GM23248 (cell line): ENCODE measurements at places on chromosomes 5 and 9.

DNA sequence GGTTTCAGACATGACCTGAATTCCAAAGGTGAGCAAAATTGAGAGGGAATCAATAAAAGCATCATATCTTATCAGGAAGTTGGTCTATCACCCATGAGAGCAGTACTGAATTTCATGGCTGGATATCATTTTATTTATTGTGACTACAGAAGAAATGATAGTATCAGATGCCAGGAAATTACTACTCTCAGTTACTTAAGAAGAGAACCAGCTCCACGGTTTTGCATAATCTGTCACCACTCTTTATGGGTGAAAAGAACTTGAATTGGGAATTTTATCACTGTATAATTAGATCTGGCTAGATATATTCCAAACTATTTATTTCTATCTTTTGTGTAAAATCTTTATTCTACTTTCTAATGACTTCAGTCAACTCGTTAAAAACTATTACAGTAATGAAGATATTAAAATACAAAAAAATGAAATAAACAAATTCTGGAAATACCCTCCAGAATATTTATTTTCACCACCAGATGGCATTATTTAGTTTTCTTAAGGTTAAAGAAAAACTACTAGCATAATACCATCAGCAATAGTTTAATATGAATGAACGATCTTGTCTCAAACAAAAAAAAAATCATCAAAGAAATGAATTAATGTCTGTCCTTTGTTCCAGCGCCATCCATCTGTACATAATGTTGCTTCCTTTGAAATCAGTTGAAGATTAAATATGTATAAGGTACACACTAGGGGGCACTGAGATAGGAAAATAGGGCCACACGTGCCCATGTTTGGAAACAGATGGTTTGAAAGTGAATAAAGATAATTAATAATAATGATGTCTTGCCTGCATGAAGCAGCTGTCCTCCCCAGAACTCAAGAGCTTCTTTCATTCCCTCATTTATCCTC lies 84.7 kb upstream of the SLCO6A1 start:
- DNase-seq = peak; percentile 42

DNA sequence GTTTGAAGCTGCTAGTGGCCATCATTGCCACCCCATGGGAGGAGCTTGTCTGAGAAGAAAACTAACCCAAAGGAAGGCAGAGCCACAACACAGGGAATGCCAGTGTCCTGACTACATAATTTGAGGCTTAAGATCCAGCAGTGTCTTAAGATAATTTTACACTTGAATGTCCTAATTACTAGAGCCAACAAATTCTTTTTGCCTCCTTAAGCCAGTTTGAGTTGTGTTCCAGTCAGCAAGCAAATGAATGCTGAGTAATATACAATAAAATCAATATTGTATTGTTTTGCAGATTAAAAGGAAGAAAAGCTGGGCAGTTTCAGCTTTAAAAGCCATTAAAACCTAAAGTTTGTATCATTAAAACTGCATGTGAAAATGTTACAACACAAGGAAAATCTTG lies 13.9 kb downstream of the HTR4 start:
- DNase-seq = no peak

DNA sequence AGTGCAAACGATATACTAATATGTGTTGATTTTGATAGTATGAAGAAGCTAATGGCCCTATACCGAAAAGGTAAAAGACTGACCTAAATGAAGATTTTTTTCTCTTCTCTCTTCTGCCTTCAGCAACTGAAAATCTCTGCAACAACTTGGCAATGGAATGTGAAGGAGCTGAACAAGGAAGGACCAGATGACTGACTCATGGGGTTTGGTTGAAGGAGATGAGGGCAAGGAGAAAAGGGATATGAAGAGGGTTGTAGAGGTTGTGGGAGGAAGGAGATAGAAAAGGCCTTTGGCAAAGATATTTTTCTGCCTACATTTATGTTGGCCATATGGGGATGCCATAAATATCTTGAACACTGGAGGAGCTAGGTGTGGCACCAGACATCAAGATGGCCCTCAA lies 129.7 kb upstream of the CHD1 start:
- DNase-seq = peak; percentile 51

DNA sequence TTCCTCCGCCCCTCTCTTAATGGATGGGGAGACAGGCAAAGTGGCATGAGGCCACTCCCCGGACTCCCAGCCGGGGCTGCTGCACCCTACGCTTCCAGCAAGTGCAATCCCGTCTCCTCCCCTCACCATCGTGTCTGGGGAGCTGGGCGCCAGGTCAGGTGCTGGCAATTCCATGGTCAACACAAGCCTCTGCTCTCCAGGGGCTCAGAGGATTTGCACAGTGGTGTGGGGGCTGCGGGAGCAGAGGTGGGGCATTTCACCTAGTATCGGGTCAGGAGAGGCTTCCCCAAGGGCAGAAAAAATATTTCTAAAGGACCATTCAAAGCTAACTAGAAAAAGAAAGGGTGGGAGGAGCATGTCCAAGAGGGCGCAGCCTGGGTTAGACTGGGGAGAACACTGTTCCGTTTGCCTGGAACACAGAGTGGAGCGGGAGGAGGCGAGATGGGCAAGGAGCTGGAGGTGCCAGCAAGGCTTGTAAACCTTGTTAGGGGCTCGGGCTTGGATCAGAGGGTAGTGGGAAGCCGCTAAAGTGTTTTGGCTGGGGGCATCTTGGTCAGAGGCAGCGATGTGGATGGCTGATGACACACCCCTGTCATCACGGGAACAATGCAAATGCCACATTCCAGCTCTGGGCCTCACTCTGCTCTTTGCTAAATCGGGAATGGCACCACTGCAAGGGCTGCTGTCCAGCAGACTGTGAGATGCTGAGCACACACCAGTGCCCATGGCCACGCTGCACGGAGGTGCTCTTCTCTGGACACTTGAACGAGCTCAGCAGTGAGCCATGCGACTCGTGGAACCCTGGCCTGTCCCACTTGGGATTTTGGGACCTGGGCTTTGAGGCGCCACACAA lies 191.7 kb downstream of the CDK5RAP2 start:
- DNase-seq = no peak

- DNase-seq = no peak
These were observed 579 bp upstream of the ASTN2 start for GRCh38 chr9:117415358-117415914.

DNA sequence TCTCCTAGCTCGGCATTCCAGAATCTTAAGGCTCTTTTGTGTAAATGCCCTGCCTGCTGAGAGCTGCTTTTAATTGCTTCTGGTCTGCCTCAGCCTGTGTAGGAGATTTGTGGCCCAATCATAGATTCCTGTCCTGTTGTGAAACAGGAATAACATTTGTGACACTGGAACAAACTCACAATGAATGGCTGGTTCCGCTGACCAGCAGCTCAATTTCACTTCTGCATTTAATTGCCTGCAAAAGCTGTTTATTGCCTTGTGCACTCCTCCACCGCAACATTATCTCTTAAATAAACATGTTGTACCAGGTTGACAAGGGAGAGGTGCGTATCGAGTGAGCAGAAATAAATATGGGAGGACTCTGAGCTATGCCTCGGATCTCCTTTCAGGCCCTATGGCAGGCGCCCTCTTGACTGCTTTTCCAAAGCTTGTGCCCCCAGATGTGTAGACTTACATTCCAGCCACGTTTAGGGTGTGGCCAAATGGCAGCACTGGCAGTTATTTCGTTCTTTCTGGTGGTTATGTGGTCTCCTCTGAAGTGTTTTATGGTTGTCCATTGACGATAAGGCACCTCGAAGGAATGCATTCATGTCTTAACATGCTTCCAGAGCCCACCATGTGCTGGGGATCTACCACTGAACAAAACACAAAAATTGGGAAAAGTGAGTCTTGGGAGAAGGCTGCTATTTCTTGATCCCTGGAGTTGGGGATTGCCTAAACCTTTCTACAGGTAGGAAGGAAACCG lies 58.1 kb downstream of the DMRT1 start:
- no peak for DNase-seq

DNA sequence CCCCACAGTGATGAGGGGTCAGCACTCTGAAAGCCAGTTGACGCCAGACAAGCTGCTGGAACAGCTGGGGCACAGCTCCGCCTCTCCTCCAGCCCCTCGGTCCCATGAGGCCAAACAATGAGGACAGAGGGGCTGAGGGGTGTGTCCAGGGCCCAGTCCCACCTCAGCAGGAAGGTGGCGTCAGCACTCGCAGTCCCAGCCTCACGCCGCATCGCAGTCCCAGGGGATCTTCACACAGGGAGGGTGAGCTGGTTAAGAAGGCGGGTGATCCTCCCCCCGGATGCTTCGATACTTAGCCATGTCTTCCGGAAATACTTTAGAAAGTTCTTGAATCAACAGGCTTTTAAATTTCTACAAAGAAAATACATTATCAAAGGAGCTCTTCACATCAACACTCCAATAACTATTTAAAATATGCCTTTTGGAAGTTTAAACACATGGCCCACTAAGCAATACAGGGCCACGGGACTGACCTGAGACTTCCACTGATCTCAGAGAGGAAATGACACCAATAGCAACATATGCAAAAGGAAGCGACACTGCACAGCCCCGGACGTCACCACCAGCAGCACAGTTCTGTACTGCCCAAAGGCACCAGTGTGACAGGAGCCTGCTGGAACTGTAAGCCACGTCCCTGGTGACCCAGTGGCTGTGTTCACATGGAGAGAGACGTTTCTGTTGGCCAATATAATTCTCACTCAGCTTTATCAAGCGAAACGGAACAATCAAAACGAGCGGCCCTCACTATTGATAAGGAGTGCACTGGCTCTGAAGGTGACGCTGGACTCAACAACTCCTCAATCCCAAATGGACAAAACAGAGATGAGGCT lies 5.9 kb downstream of the MED10 start:
- DNase-seq = no peak

- DNase-seq = no peak
These were observed 131.2 kb upstream of the LPCAT1 start for GRCh38 chr5:1654786-1655495.

DNA sequence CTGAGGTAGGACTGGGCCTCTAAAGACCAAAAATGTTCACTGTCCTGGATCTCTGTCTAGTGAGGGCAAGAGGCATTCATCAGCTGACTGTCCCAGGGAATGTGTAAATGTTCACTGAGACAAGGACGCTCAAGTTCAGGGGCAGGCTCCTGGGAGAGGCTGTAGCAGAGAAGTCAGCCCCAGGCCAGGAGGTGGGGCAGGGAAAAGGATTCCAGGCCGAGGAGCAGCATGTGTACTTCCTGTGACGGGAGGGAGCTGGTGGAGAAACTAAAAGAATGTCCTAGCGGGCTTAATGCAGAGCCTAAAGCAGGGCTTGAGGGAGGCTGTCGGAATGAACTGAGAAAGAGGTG lies 205.8 kb downstream of the GABBR2 start:
- peak; percentile 83 for DNase-seq

DNA sequence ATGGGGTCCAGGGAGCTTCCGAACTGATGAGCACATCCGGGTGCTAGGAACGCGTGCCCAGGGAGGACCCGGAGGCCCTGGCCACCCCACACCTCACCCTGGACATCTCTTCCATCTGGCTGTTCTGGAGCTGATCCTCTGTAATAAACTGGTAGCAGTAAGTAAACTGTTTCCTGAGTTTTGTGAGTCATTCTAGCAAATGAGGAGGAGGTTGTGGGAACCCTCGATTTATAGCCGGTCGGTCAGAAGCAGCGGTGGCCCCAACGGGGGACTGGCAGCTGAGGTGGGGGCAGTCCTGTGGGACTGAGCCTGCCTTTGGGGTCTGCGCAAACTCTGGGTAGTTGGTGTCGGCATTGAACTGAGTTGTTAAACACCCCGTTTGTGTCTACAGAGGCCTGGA lies 15.4 kb upstream of the UBAC1 start:
- peak; percentile 30 for DNase-seq

DNA sequence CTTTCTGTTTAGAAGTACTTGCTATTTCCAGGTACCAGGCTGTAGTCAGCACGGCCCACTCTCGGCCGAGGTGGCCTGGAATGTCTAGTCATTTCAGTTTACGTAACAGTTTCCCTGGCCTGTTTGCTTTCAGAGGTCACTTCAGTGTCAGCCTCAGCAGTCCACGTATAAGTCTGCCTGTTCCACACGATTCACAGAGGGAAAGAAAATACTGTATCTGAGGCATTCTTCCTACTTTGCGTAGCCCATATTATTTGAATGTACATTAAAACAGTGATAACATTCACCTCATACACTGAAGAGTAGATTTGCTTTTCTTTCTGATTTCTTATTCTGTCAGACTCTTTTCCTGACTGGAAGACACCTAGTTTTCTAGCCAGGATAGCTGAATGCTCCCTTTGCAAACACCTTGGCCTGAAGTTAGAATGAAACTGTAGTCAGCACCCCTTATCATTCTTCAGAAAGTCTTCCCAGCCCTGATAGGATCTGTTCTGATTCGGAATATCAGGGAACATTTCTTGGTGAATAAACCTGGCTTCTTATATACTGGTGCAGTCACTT lies 140.9 kb downstream of the AOPEP start:
- DNase-seq = peak; percentile 94

- DNase-seq = no peak
These were observed 123.3 kb upstream of the SLIT3 start for GRCh38 chr5:169424279-169424655.

GRCh38 chr9:99472240-99472915 lies 250.3 kb downstream of the SEC61B start:
- no peak for DNase-seq

DNA sequence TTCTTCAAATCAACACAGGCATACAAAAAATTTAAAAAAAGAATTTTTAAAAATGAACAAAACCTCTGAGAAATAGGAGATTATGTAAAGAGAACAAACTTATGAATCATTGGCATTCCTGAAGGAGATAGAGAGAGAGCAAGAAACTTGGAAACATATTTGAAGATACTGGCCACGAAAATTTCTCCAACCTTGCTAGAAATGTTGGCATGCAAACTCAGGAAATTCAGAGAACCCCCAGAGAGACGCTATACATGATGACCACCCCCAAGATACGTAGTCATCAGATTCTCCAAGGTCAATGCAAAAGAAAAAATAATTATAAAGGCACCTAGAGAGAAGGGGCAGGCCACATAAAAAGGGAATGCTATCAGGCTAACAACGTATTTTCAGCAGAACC lies 472.5 kb downstream of the MTRR start:
- peak; percentile 15 for DNase-seq

DNA sequence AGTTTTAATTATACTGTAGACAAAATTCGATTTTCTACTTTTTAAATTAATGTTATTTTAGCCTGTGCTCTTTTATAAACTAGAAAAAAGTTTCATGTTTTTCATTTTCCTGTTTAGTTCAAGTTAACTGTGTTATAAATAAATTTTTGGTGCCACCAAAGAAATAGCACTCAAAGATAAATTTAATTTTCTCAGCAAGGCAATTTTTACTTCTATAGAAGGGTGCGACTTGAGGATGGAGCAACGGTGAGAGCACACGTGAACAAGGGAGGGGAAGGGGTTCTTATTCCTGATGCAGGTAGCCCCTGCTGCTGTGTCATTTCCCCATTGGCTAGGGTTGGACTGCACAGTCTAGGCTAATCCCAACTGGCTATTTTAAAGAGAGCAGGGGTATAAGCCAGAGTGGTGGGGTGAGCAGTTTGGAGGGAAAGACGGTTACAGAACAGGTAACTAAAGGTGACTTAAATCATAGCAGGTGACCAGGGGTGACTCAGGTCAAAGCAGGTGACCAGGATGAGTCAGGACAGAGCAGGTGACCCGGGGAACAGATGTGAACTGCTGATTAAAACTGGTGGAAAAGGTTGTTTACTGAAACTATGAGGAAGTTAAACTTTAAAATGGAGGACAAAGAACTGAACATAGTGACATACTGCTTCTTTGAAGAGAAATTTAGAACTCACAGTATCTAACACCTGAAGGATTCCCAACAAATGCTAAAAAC lies 104.6 kb upstream of the GPBP1 start:
- DNase-seq = no peak
